Urinary bladder (tissue), 4 donors: ENCODE measurements at places on chromosomes 7 and 10. TPM values are rescaled to one million over a fixed set of nuclear protein-coding genes. Genes with fewer than 3 reads are reported as not detected.

CHST12 gene
- 3.6 TPM for total RNA-seq

DNA sequence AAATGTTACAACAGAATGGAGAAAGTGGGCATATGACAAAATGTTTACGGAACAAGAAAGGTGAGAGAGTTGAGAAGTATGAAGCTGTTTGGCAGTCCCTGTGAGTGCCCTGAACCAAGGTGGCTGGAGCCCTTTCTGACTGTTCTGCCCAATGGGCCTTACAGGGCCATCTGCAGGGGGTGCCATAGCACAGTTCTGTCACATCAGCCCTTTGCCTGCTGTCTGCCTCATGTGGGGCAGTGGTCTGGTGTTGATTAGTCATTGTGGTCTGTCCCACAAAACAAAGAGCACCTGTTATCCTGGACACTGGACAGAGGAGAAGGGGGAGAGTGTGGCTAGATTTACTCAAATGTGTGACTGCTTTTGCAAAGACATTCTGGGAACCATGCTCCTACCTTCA lies 51.5 kb upstream of the OSBPL3 start:
- DNase-seq = no peak

DNA sequence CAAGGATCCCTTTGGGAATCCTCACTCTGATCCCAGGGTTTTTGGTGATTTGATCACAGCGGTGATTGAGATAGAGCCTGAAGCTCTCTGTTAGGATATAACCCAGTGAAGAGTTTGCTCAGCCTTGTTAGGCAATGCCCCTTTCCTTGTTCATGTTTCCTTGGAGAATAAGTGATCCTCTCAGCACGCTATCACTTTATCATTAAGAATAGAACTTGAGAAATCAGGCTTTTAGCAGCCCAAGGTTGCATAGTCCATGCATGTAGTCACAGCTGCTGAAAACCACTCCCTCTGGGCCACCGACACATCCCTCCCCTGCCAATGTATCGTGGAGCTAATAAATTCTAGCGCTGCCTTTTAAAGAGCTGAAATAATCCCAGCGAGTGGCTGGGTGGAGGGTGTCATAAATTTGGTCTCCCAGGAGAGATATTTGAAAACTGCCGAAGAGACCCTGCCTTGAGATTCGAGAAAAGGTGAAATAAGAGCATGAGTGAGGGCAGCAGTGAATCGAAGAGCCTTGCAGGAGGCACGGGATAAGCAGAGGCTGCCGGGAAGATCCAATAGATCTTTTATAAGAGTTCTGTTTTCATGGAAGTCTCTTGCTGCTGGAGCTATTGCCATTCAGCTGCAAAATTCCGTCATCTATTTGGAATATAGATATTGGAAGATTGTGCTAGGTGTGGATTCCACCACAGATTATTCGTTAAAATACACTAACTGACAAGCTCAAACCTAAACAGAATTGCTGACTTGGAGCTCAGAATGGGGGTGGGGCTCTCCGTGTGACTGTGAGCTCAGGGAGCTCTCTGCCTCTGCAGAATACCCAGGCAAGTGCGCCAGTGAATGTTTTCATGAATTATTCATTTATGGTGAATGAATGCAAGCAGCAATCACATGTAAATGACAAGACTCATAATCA lies 249.8 kb downstream of the TRIL start:
- DNase-seq = no peak

POU6F2 gene
- 5.0 TPM for total RNA-seq

GRCh38 chr10:30898964-30899363 lies 132.7 kb downstream of the ZNF438 start:
- no peak for DNase-seq

- DNase-seq = no peak
Observed at GRCh38 chr10:71729161-71729636, 9.6 kb upstream of the C10orf105 start.

- no peak for DNase-seq
Observed at GRCh38 chr7:38312821-38313220, 39.4 kb upstream of the TARP start.

- DNase-seq = no peak
Observed at GRCh38 chr7:148849393-148850098, 34.5 kb downstream of the EZH2 start.

DNA sequence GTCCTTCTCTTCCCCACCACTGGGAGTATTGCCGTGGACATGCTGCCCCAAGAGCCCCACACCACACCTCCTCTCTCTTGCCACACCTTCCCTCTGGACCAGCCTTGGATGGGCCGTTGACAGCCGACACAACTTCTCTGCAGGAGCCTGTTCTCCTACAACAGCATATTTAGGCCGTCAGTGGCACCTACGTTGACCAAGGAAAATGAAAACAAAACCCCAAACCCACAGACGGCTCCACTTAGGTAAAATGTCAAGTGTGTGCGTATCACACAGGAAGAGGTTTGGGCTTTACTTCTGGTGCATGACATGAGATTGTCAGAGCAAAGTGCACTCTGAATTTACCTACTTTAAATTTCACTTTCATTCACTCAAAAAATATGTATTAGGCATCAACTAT lies 246.6 kb downstream of the ZMYND11 start:
- DNase-seq = no peak

GRCh38 chr7:99525713-99526440 lies 21.4 kb downstream of the ZKSCAN5 start:
- DNase-seq = no peak

TFR2 gene
- 0.69 TPM for total RNA-seq

DNA sequence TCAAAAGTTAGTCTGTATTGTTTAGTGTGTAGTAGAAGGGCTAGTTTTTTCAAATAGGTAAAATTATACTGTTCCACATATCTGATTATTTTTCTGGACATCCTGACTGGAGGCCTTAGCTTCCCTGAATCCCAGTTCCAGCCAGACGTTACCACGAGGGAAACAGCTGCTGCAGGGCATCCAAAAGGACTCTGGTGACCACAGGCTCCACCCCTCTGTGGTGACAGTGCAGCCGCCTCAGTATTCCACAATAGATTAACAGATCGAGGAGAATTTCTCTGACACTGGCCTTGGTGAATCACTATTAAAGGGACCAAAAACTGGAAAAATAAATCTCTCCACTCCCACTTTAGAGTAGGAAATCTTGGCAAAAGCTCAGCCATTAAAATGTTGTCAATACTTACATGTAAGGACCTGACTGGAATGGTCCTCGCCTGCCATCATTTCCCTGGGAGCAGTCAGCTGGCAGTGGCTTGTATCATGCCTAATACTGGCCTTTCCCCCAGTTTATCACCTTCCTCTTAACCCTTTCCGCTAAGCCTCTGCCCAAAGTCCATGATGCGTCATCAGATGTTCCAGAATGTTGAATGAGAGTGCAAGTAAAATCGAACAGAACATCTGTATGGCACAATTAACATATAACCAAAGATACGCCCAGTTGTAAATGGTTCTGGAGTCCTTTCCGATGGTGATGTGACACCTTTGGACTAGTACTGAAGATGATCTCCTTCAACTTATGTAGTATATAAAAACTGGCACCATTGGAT lies 31.6 kb downstream of the ENO4 start:
- no peak for DNase-seq

DNA sequence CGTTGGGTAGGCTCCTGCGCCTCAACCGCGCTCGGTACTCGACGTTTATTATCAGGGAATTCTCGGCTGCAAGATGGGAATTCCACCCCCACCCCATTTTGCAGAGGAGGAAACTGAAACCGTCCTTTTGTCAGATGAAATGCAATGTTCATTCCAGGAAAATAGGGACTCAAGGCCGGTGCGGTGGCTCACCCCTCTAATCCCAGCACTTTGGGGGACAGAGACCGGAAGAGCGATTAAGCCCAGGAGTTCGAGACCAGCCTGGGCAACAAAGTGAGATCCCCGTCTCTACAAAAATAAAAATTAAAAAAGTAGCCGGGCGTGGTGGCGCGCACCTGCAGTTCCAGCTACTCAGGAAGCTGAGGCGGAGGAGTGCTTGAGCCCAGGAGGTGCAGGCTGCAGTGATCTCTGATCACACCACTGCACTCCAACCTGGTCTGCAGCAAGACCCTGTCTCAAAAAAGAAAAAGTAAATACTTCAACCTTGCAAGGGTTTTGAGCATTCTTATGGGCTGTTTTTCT lies 720 bp upstream of the RFC2 start:
- no peak for DNase-seq

NKX2-3 gene
- 0.11 TPM for total RNA-seq

SPDYE6 gene
- not detected for total RNA-seq

- DNase-seq = no peak
Observed at GRCh38 chr7:117777335-117778142, 95.7 kb downstream of the CTTNBP2 start.

GIMAP7 gene
- 16.2 TPM for total RNA-seq

DNA sequence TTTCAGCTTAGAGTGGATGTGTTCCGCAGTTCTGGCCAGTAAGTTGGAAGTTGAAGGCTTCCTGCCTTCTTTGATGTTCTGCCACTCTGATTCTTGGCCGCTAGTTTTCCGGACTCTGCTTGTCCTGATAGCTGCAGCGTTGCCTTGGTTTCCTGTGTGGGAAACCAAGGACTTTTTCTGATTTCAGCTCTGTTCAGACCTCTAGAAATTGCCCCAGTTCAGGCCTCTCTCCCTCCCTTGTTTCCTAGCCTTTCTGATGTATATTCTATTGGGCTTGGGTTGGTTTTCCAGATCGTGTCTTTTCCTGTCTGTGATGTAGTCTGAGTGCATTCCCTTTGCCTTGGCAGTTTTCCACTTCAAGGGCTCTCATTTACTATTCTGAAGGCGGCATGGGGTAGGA lies 318.7 kb downstream of the BBS9 start:
- DNase-seq = no peak

KCNMA1 gene
- 105 TPM for total RNA-seq

C10orf53 gene
- not detected for total RNA-seq

DNA sequence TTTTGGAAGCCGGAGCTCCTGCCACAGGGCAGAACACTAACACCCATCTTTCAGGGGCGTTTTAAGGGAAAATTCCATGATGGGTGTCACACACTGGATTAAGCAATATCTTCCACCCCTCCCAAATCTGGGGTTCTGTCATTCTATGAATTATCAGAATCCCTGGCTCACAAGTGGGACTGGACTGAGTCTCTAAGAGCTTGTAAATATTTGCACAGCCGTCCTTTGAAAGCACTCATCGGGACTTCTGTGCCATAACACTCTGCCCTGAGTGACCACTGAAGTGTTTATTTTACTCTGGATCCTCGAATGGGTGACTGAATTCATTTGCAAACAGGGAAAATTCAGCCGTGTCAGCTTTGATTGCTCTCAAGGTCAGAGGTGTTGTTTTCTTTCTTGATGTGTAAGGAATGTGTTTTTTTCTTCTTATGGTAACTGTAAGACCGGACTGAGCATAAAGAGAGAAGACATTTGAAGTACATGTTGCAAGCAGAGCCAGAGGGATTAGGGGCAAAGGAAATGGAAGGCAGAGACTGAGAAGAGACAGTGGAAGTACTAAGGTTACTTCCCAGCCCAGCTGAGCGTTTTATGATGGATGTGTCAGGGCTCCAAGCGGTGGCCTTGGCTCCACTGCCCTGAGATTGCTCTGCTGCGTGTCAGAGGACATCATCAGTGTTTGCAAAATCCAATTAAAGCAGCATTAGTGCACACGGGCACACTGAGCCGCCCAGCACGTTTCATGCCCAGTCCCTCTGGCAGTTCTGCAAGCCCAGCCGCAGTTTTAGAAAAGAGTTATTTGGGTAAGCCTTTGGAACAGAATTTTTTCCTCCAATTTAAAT lies 17.7 kb upstream of the GTPBP4 start:
- DNase-seq = no peak

SEMA4G gene
- 1.2 TPM for total RNA-seq

DNA sequence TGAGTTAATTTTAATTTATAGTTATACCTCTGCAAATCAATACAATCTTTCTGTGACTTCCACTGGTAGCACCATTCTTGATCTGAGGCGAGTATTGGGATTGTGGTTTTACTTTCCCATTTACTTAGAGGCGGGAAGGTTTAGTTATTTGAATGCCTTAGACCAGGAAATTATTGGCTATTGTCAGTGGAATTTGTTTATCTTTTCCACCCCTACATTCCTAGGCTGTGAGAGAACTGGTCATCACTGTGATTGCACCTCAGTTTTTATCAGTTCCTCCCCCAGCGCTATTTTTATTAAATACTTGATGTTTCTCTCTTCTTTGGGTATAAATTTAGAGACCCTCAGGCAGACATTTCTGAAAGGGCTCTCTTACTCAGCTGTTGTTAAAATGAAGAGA lies 29.9 kb downstream of the CDK14 start:
- no peak for DNase-seq

GRCh38 chr10:118904286-118904685 lies 125.2 kb upstream of the NANOS1 start:
- DNase-seq = no peak

KIAA1217 gene
- 18.0 TPM for total RNA-seq

DNA sequence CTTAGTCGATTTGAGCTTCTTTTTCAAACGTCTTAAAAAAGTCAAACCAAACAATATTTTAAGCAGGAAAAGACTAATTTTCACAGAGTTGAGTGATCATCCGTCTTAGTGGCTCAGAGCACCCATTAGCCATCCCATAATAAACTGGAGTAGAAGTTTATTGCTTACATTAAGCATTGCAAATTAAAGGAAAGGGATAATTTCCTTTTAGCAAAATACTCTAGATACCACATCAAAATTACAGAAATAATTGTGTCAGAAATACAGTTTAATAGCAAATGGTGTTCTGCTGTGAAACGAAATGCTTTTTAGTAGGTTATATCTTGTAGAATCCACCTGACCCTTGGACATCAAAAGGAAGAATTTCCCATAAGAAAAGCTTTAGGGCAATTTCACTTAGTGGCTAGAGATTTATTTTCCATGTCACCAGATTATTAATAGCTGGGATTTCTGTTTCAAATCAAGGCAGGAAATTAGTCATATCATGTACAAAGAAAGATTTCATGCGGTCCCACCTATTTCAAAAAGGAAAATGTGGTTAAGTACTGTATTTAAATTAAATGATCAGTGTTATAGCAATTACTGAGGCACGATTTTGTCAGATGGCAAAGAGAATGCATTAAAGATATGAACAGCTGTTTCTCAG lies 96.2 kb downstream of the NPTX2 start:
- no peak for DNase-seq

GRCh38 chr7:52705768-52706167 lies 329.7 kb upstream of the POM121L12 start:
- DNase-seq = no peak

DNA sequence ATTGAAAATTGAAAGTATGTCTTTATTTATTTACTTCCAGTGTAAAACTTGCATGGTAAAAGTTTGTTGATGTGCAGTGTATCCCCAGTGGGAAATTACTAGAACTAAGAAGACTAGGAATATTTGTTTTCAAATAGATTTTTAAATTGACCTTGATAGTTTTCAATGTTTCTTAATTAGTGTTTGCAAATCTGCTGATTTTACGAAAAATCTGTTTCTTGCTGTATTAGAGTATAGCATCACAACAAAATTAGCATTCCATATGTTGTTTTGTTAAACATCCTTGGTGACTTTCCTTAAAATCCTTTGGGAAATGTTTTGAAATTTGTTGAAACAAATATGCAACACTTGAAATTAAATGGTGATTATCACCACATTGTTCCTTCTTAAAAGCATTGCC lies 425.9 kb downstream of the SUGCT start:
- no peak for DNase-seq
